Fibroblast of skin of right quadriceps (primary cell): ENCODE measurements at places on chromosomes 3 and 15.
A peak's percentile ranks its signal among the peaks of the same experiment; 100 is the strongest.

DNA sequence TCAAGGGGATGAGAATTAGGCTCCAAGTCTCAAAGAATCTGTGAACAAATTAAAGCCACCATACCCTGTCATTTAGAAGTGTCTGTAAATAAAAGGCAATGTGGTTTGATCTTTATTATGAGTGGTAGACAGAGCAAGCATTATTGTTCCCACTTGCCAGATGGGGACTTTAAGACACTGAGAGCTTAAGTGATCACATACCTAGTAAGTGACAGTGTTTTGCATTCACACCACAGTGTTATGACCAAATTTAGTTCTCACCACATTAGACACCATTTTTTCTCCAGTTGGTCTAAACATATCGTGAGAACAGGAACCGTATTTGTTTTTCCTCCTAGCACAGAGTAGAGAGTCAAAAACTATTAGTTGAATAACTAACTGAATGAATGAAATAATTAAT lies 13.2 kb upstream of the ZBED2 start:
- DNase-seq = no peak

DNA sequence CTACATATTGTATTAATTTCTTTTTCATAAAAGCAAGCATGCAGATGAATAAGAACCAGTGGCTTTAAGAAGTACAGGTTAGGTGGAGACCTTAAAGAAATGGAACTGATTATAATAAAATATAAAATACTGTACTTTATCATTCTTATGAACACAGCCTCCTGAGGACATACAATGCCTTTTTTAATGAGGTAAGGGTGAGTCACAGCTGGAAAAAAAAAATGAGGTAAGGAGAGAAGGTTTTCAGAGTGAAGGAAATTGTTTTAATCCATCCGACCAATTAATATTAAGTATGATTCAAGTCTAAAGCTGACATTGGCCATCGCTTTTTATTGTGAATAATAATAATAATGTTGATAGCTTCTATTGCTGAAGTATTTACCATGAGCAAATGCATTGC lies 170.3 kb upstream of the SOX2 start:
- DNase-seq = no peak

DNA sequence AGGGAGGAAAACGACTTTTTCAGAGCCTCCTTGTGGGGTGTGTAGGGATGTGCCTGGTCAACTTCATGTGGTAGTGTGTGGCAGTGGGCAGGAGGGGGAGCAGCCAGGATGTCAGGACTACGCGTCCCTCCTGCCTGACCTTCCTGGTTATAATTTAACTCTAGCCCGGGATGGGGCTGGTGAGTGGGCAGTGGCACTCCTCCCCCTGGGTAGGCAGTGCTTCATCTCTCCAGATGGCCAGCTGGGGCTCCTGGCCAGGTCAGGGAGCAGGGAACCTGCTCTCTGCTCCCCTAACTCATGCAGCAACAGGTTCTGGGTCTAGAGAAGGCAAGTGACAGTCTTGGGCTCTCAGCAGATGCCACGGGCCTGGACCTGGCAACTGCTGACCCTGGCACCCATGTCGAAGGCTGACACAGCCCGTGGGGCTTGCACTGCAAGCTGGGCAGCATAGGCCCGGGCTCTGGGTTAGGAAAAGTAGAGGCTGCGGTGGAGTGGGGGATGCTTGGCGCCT lies 2.6 kb downstream of the ITIH4 start:
- DNase-seq = no peak

- peak; percentile 24 for DNase-seq
Measured at GRCh38 chr15:57640930-57641682, 49.4 kb downstream of the MYZAP start.

DNA sequence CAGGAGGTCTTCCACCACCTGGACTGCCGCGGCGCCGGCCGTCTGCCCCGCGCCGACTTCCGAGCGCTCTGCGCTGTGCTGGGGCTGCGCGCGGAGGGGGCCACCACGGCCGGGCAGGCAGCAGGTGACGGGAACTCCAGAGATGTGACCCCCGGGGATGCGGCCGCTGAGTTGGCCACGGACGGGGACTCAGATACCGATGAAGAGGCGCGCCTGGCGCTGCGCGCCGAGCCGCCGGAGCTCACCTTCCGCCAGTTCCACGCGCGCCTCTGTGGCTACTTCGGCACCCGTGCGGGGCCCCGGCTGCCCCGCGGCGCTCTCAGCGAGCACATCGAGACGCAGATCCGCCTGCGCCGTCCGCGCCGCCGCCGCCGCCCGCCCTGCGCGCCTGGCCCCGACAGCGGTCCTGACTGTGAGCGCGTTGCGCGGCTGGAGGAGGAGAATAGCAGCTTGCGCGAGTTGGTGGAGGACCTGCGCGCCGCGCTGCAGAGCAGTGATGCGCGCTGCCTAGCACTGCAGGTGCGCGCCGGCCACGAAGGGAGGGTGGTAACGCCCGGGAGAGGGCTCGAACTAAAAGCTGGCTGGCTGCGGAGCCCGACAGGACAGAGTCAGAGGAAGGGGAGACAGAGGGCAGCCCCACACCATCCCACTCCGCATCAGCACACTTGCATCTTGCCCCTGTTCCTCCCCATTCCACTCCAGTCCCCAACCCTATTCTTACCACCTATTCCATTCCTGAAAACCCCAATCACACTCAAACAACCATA lies 885 bp downstream of the EFCC1 start:
- no peak for DNase-seq

GRCh38 chr3:69297501-69297900 lies 88.4 kb downstream of the FRMD4B start:
- DNase-seq = no peak

- DNase-seq = no peak
Measured at GRCh38 chr3:121228971-121229370, 316.8 kb downstream of the POLQ start.

DNA sequence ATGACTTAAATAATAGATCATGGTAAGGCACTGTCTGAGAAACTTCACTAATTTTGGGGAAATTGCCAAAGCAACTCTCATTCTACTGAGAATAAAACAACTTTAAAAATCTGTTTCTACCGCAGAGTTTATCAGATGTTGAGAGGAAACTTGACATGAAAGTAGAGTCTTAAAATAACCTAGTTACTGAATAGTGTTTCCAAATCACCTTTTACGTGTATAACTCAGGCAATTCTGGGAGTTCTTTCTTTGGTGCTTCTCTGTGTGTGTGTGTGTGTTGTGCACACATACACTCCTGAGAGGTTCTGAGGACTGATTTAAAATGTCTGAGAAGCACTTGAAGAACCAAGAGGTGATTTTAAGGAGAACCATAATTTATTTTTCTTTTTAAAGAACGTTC lies 236.6 kb downstream of the SV2B start:
- no peak for DNase-seq

DNA sequence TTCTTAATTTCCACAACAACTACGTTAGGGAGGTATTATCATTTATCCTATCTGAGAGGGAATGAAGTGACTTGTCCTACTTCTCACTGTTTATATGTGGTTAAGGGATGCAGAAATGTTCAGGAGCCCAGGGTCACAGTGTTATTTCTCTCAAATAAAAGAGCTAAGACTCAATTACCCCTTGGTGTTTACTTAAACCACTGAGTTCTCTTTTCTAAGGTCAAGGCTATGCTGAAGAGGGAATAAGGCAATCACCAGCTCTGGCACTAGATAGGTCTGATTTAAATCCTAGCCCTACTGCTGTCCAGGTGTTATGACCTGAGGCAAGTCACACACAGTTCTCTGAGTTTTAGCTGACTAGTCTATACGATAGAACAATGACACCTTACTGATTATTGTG lies 35.7 kb upstream of the BCL6 start:
- DNase-seq = no peak

- no peak for DNase-seq
Measured at GRCh38 chr3:46710671-46711295, 6.9 kb downstream of the PRSS50 start.

DNA sequence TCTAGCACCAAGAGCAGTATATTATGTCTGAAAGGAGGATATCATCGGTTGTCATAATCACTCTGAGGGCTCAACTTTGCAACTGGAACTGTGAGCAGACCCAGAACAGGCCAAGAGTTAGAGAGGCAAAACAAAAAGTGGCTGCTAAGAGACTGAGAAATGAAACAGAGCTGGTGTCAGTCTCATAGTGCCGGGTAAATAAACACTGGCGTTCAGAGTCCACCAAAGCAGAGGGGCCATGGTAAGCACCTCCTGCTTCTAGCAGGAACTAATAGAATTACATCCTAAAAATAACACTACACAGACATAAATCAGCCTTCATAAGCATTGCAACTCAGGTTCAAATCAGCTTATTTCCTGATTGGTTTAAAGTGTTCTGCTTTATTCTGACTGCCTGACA lies 10.3 kb upstream of the IL12A start:
- no peak for DNase-seq

GRCh38 chr3:112982710-112983109 lies 7.8 kb upstream of the CD200R1 start:
- DNase-seq = no peak

DNA sequence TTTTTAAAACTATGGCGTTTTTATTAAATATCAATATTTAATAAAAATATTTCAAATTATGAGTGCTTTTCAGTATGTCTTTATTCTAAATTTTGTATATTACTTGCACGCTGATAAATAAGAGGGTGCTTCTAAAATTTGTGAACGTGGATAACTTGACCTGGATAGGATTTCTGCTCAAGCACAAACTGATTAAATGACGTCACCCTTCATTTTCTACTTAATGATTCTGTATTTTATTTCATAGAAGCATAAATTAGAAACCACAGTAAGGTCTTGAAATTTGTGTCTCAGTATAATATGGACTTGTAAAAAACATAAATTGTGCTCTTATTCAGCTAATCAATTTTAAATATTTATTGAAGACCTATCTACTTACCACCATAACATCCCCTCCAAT lies 903.7 kb downstream of the ROBO2 start:
- DNase-seq = no peak

DNA sequence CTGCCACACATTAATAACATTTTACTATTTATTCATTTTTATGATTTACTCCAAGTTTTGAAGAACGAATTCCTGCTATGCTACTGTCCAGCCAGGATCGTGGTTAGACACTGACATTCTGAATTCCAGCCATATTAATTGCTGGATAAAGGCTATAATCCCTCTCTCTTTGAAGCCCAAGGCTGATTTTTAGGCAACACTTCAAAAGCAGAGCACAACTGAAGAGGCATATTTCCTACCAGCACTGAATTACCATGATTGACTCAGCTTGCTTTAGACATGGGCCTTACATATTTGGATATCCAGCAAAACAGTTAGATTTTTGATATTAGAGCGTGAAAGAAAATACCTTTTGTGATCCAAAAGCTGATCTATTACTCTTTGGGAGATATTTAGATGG lies 205.0 kb downstream of the ZIC1 start:
- peak; percentile 9 for DNase-seq

GRCh38 chr3:152385761-152386160 lies 117.0 kb downstream of the MBNL1 start:
- DNase-seq = peak; percentile 77

GRCh38 chr3:118736107-118736506 lies 298.5 kb downstream of the IGSF11 start:
- no peak for DNase-seq

DNA sequence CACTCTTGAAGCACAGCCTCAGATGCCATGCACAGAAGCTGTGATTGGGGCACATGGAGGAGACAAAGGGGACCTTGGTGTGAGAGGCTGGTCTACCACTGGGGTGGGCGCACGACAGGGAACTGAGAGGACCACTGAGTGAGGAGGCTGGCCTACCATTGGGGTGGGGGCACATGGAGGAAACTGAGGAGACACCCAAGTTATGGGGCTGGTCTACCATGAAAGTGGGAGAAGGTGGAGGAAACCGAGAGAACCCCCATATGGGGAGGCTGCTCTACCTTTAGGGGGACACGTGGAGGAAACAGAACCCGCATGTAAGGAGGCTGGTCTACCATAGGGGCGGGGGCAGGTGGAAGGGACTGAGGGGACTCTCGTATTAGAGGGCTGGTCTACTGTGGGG lies 153.4 kb downstream of the FBLN2 start:
- no peak for DNase-seq

DNA sequence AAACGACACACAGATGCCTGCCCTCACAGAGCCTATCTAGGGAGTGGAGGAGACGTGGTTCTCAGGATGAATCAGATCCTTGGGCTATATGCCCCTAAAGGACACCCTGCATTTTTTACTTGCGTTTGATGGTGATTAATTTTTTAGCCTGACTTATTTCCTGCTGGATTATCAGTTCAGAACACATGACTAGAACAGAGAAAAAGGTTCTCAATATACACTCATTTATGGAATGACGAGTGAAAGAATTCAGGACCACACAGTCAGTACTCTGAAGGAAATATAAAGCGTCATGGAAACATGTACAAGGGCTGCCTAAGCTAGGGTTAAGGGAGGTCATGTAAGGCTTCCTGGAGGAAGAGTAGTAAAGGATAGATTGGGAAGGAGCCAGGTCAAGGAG lies 121.8 kb downstream of the SSR3 start:
- peak; percentile 68 for DNase-seq

GRCh38 chr15:87528873-87529272 lies 727.7 kb downstream of the NTRK3 start:
- DNase-seq = peak; percentile 87

- DNase-seq = no peak
Measured at GRCh38 chr3:36305929-36306520, 74.3 kb upstream of the STAC start.

GRCh38 chr3:187288131-187288854 lies 3.2 kb downstream of the MASP1 start:
- no peak for DNase-seq

DNA sequence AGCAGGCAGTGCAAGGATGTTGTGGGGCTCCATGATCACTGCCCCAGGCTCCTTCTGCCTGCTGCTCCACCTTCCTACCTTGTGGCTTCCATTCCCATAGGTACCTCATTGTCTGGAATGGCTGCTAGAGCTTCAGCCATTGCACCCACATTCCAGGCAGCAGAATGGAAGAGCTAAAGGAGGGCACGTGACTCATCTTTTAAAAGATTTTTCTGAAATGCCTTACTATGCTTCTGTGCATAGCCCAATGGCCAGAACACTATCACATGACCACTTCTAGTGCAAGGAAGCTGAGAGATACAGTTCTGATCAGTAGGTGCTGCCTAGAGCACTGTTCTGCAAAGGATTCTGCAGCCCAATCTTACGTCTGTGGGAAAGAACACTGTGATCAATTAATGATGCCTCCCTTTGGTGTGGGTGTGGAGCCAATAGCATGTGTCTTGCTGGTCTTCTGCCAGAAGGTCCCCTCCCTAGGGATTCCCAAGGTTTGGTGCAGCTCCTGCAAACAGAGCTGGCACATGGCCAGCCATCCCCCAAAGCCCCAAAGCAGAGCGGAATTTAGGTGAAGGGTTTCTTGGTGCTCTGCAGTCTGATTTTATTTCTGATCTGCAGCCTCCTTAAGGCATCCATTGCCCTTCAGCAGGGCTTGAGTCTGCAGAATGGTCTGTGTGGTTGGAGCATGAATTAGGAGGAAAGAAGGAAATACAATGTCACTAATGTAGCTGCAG lies 34.4 kb downstream of the SPSB4 start:
- no peak for DNase-seq

DNA sequence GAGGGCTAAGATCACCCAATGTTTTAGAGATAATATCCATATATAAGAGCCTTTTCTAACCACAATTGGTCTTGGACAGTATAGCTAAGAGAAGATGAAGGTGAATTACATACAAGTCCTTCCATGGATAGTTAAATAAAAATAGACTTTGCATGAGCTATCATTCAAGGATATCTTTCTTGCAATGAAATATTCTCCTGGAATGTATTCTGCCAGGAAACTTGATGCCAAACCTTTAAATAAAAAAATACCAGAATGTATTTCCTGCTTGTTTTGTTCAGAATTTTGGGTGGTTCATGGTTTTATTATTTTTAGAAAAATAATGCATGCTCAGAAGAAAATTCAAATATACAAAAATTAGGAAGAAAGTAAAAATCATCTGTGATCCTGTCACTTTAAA lies 88.8 kb upstream of the PPIB start:
- DNase-seq = no peak
